SK-N-DZ (cell line): ENCODE measurements at places on chromosomes 5 and 9.

- no peak for DNase-seq
Observed at GRCh38 chr5:55535199-55535905, 588 bp upstream of the PLPP1 start.

- DNase-seq = no peak
Observed at GRCh38 chr5:76489877-76490688, 87.0 kb downstream of the IQGAP2 start.

DNA sequence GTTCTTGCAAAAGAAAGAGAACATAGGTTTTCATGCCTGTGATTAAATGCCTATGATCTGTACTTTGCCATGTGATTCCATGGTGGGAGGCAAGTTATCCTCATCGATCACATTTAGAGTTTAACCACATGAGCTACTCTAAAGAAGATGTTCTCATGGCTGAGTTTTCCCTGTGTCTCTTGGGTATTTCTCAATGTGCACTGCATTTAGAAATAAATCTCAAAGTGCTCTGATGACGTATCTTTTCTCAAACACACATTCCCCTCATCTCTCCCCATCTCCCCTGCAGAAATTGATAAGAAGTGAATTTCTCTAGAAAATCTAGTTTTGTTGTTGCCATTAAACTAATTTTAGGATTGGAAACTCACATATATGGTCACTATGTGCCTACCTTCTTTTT lies 282.2 kb downstream of the SEMA5A start:
- DNase-seq = no peak

GRCh38 chr5:175695161-175696126 lies 37.6 kb downstream of the HRH2 start:
- no peak for DNase-seq

- DNase-seq = no peak
Observed at GRCh38 chr5:40171971-40172370, 507.7 kb upstream of the PTGER4 start.

DNA sequence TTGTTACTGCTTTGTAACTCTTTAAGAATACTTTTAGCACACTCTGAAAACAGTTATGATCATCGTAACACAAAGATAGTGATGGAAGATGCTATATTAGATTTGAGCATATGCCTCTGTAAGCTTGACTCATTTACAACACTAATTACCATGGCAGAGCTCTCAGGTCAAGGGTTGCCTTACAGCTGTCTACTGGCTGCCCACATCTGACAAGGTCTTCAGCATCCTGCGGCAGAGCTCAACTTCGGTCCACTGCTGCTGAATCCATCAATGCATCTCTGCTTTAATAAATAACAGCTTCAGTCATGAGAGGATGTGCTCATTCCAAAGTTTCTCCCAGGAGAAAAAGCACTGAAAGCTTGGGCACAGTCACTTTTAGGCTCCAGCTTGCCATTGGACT lies 449.4 kb downstream of the RASEF start:
- no peak for DNase-seq

GRCh38 chr9:133254471-133254870 lies 20.5 kb downstream of the ABO start:
- DNase-seq = no peak

DNA sequence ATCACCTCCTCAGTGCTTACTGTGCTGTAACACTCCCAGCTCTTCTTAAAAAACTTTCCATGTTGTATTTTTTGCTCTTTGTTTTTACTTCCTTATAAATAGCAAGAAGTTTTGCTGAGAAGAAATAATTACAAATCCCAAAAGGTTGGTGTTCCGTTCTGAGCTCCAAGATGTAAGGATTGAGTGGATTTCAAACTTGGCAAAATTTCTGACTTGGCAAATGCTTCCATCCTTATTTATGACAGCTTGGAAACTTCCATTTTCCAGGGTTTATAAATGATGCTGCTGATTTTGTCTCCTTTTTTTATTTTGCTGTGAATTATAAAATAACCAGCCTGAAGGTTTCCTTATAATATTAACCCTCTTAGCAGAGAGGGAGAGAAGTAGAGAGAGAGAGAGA lies 151.9 kb downstream of the NTRK2 start:
- no peak for DNase-seq
